ENCODE measurements at places on chromosomes 3 and 15.

DNA sequence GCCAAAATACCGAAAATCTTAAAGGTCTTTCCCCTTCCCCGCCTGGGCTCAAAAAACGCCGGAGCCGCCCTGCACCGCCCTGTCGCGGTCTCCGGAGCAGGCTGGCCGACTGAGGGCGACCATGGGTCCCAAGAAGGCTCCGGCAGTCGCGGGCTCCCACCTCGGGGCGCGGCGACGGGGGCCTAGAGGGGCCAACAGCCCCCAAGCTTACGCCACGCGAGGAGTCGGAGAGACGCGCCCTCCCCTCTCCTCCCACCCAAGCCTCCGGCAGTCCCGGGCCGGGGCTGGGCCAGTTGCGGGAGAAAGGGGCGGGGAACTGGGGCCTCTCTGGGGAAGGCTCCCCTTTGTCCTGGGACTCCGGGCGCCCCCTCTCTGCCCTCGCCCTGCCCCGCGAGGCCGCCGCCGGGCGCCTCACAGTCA, 69.2 kb downstream of the GOLGA8B start:
- DNase-seq: peak; percentile 72

GRCh38 chr3:172089250-172089649, 49.9 kb downstream of the FNDC3B start:
- no peak for DNase-seq

GRCh38 chr15:68706256-68706655, 114.4 kb downstream of the ANP32A start:
- DNase-seq: no peak

DNA sequence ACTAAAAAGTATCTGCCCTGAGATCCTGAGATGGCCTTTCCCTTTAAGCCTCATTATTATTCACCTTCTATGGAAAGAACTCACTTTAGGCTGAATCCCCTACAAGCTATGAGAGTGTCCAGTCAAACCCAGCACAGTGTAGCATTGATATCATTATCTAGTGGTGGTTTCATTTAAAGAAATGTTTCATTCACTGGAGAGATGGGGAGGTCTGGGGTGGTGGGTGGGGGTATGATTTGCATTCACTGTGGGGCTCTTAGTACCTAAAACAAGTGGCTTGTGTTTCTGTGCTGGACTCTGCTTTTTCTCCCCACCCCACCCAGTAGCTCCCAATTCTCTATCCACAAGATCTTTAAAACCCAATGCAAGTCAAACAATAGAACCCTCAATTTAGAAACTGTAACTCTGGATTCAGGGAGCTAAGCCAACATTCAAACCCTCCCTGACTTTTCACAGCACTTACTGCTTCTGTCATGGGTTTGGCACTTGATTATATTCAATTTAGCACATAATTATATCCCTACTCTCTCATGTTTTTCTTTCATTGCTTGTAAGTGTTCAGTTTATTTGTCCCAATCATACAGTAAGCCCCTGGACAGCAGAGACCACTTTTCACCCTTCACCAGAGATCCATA, 310.5 kb upstream of the THBS1 start:
- DNase-seq: no peak

DNA sequence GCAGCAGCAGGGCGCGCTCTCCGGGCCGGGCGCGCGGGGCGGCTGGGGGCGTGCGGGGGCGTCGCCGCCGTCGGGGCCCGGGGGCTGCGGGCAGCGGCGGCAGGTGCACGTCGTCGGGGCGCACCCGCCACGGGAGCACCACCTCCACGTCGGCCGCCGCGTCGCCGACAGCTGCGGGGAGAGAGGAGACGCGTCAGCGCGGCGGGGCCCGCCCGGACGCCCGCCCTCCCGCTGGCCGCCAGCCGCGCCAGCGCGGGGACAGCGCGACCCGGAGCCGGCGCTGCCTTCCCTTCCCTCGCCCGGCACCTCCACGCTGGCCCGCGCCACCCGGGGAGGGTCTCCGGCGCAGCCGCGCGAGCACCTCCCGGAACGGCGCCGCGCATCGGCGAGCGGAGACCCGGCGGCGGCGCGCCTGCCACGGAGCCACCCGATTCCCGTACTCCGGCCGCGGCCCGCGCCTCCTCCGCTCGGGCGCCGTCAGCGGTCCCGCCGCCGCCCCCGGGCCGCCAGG, 481 bp downstream of the ADAMTS17 start:
- DNase-seq: no peak

GRCh38 chr3:198032039-198032936, 72.3 kb downstream of the LMLN start:
- no peak for DNase-seq

DNA sequence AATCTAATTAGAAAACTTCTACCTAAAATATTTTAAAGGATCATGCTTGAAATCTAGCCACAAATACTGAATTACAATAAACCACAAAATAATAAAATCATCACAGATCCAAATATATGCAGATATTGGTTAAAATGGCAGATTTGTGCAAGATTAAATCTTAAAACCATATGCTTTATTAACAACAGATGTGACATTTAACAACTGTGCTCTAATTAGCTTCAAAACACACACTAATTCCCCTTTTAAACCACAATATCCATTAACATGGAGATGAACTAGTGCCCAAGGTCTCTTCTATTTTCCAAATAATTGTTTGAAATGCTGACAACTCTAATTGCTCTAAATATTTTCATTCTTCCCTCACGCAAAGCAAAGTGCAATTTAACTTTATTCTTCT, 1530.3 kb downstream of the SI start:
- no peak for DNase-seq

DNA sequence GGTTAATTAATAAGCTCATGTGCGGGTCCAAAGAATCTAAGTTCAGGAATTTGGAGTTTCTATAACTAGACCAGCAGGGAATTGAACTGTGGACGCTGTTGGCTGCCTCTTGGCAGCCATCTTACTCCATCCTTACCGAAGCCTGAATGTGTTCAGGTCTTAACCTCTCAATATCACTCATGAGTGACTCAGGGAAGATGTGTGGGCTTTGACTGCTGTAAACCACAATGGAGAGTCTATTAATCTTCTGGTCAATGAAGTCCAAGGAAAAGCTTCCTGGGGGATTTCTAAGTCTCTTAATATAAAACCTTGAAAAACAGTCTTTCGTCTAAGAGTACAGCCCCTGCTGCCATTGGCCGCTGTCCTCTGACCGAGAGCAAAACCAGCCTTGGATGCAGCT, 46.7 kb upstream of the OXTR start:
- DNase-seq: no peak

GRCh38 chr3:40973141-40973540, 226.2 kb upstream of the CTNNB1 start:
- DNase-seq: no peak

DNA sequence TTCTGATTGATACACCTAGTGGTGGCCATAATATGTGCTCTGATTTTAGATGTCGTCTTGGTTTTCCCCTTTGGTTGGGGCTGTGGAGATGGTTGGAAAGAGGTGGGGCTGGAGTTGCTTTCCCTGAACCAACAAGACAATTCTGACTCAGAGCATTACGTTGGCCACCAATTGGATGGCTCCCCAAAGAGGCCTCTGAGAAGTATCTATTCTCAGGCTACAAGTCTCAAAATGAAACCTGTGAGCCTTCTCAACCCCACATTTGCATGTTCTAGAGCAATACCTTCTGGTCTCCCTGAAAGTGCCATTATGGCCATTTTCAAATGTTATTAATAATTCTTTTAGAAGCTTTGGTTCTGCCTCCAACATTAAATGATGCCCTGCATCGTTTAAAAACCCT, 188.4 kb upstream of the WNT5A start:
- DNase-seq: peak; percentile 73

DNA sequence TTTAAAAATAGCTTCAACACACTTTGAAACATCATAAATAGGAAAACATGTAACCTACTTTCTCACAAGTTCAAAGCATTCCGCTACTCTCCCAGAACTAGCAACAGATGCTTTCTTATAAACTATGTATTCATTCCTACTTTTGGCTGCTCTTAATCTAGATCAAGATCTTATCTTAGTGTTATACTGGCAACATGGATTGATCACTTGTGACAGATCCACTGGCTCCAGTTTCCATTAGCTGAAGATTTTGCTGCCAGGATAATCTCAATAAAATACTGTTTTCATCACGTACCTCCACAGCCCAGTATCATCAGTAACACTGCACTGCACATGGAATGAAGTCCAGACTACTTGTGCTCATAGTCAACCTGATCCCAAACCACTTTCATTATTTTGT, 491.7 kb upstream of the AGTR1 start:
- DNase-seq: no peak

DNA sequence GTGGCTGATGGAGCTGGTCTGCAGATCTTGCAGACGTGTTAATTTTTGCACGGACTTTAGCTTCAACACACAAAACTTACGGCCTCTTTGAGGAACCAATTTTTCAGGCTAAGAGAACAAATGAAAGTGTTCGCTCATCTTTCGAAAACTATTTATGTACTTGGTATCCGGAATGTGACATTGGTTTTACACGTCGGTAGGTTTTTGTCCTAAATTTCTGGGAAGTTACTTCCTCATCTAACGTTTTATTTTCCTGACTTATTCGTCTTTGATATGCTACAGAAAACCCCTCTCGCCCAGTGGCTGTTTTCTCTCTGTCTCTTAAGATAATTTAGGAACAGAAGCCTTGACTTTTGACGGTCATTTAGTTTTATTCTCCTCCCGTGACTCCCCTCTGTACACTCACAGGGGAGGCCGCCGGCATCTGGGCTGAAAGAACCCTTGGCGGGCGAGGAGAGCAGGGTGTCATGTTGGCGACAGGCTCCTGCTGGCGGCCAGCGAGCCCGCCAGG, 834 bp upstream of the GREM1 start:
- DNase-seq: peak; percentile 59

GRCh38 chr3:188683032-188683521, 488.7 kb upstream of the TPRG1 start:
- DNase-seq: no peak

- DNase-seq: no peak
These were observed 81.4 kb downstream of the XRN1 start for GRCh38 chr3:142366434-142366833.

DNA sequence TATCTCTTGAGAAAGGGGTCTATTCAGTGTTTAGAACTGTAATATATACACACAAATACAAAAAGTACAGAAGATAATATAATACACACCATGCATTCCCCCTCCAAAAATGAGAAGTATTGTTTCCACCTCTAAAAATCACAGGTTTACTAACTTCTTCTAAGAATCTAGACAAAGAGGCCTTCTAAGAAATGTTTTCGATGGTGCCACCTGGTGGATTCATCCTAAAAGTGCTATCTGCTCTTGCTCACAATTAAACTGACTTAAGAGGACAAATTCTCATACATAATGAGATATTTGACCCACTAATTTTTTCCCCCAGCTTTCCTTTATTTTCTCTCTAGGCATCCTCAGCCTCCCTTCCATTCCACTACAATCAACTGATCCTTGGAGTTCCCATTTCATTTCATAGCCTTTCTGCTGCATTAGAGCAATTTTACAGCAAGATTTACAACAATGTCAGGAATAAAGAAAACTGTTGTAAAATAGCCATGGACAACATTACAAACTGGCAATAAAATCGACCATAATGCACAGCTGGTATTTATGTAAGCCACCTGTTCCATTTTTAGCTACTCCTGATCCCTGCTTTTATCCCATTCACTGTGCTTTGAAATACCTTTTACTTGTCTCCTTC, 124.6 kb downstream of the ARRDC4 start:
- peak; percentile 49 for DNase-seq

GRCh38 chr15:71273731-71274447, 158.6 kb downstream of the THSD4 start:
- DNase-seq: no peak

DNA sequence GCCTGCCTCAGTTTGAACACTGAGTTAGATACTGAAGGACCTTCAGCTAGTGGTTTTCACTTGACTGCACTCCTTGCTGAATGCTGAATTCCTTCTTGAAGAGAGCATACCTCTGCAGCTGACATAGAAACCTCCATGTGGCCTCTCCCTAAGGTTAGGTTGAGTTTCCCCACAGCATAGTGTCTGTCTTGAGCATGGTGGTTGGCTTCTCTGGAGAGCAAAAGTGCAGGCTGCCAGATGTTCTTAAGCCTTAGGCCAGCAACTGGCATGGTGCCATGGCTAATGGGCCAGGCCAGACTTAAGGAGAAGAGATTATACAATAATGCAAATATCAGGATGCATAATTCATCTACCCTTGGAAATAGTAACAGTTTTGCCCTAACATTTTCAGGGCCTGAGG, 545.6 kb upstream of the ZNF385D start:
- no peak for DNase-seq

- DNase-seq: no peak
These were observed 211.0 kb downstream of the GBE1 start for GRCh38 chr3:81550415-81550814.

- DNase-seq: no peak
These were observed 29.9 kb upstream of the TMOD3 start for GRCh38 chr15:51799282-51800252.

DNA sequence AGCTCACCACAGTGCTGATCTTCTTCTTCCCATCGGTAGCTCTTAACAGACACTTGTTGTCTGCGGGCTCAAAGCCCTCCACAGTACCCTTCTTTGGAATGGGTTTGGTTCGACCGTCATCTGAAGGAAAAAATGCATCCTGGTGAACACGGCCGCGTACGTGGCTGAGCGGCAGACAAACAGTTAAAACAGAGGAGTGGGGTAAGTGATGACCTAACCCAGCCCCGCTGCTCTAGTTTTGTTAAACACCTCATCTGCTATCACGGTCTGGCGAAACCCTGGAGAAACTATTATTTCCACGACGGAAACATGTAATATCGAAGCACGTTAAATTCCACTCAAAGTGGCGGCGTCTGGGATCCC, 725 bp downstream of the SRP14 start:
- DNase-seq: no peak

DNA sequence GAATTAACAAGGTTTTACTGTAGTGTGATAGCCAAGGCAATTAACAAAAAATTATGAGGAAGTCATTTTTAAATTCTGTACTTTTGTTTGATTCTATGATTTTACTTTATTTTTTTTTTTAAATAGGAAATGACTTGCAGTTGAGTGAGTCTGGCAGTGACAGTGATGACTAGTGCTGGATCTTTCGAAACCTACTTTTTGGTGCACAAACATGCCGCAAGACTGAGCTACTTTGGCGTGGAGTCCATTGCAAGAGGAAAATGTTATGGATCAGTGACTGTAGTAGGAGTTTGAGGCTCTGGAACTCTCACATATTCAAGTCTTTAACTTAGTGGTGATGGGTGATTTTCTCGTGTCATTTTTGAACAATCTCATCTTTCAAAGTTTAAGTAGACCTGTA, 11.6 kb downstream of the EAF1 start:
- no peak for DNase-seq

DNA sequence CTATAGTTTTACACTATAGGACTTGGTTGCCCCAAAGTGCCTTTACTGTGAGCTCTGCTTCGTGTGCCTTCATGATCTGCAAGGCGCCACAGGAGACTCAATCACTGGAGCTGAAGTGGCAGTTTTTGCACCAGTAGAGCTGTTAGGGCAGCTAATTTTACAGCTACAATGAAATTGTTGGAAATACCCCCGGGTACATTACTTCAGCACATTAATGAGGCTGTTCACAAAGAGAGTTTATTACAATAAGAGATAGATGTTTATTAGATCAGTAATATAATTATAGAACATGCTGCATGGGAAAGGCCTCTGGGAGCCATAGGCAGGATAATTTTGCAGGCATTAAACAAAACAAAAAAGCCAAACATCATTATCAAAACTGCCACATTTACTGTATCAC, 231.1 kb downstream of the CTNNB1 start:
- no peak for DNase-seq

All from GM20000 (cell line).